Stimulated activated CD8-positive, alpha-beta memory T cell treated with anti-CD3 and anti-CD28 coated beads, Interleukin-4, amount 100 ng/mL, for 4 hours (primary cell): ENCODE measurements at places on chromosomes 2 and 18.
A peak's percentile ranks its signal among the peaks of the same experiment; 100 is the strongest.

GRCh38 chr2:25063876-25064660 lies 22.2 kb downstream of the EFR3B start:
- no peak for DNase-seq

GRCh38 chr2:191389288-191389687 lies 144.1 kb downstream of the MYO1B start:
- DNase-seq: no peak

- no peak for DNase-seq
These were observed 48.8 kb downstream of the C2orf42 start for GRCh38 chr2:70141902-70142589.

GRCh38 chr2:230824406-230824978 lies 40.2 kb upstream of the ITM2C start:
- peak; percentile 16 for DNase-seq

- no peak for DNase-seq
These were observed 110.6 kb downstream of the MYCN start for GRCh38 chr2:16050908-16051489.

- DNase-seq: no peak
These were observed 4.3 kb downstream of the KDM3A start for GRCh38 chr2:86445436-86445835.

GRCh38 chr2:178234648-178235047 lies 40.3 kb downstream of the OSBPL6 start:
- no peak for DNase-seq

GRCh38 chr18:51543658-51544155 lies 346.2 kb upstream of the MEX3C start:
- no peak for DNase-seq

DNA sequence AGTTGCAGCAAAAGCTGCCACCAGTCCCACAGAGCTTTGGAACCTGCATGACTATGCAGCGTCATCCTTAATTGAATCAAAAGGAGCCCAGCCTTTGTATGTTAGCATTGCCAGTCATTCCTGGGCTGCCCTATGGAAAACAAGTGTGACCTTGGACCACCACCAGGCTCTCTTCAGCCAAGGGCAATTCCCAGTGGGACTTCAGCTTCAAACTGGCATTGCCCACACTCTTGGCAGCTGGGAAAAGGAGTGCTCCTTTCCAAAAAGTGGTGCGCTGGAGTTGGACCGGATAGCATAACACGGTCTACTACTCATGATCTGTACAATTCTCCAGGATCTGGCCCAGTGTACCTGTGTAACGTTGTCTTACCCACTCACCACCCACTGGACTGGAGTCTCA lies 259.5 kb downstream of the MREG start:
- no peak for DNase-seq

- DNase-seq: no peak
These were observed 33.6 kb downstream of the MAL start for GRCh38 chr2:95058989-95059641.

- DNase-seq: no peak
These were observed 56.8 kb upstream of the TTN start for GRCh38 chr2:178863856-178864620.

DNA sequence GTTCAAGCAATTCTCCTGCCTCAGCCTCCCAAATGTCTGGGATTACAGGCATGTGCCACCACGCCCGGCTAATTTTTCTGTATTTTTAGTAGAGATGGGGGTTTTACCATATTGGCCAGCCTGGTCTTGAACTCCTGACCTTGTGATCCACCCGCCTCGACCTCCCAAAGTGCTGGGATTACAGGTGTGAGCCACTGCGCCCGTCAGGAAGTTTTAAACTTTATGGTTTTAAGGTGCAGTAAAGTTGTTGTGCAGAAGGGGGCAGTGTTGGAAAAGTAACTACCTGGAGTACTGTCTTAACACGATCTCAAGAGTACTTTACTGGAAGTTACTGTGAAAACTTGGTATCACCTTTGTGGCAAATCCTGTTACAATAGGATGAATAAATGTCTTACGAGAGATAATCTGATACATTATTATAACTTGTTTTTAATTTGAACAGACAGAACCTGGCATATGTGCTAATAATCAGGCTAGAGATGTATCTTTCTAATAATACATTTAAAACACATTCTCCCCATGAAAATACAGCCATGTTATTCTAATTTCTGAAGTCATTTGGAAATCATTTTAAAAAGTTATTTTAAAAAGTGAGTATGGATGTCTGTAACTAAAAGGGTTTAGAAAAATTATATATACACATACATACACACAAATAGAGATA lies 10.8 kb downstream of the SPDYA start:
- DNase-seq: peak; percentile 41

- no peak for DNase-seq
These were observed 197.7 kb downstream of the UBE2E3 start for GRCh38 chr2:181178130-181178529.

GRCh38 chr2:230525682-230526081 lies 109.7 kb downstream of the SP100 start:
- no peak for DNase-seq

GRCh38 chr2:64799592-64800252 lies 146.0 kb upstream of the SERTAD2 start:
- DNase-seq: no peak

GRCh38 chr2:75751824-75752468 lies 41.2 kb upstream of the GCFC2 start:
- DNase-seq: no peak

GRCh38 chr2:64593035-64593655 lies 60.6 kb downstream of the SERTAD2 start:
- no peak for DNase-seq

GRCh38 chr18:23281626-23282436 lies 146.5 kb downstream of the CABLES1 start:
- no peak for DNase-seq

DNA sequence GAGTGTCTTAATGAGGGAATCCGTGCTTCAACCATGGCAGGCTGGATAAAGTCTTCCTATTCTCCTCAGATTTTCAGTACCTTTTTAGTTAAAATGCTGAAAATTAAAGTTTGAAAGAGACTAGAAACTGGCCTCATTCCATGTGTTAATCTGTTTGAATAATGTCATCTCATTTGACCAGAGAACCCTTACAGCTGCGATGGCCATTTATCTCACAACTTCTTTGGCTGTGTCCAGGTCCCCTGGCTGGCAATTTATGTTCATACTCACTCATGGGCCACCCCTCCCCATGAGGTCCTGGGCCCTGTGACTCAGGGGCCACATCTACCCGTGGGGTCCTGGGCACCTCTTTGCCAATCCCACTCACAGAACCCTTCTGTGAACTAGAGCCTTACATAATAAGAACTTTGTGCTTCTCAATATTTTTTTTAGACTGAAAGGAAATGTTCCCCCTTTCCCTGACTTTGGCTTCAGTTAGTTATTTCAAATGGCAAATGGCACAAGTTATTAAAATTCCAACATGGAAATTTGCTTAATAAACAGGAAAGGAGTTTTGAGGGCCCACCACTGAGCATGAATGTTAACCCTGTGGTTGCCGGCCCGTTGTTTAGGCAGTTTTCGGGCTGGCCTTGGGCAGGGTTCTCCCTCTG lies 134.6 kb downstream of the UXS1 start:
- no peak for DNase-seq

DNA sequence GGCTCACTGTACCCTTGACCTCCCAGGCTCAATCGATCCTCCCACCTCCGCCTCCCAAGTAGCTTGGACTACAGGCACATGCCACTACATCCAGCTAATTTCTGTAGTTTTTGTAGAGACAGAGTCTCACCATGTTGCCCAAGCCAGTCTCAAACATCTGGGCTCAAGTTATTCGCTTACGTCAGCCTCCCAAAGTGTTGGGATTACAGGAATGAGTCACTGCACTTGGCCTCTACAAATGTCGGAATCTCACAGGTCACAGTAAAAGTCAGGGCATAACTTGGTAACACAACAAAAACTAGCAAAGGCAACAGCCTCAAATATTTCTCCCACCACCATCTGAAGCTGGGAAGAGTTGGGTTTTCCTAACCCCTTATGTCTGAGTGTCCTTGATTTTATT lies 25.3 kb downstream of the SCG2 start:
- no peak for DNase-seq
